ENCODE measurements at places on chromosomes 16 and 17. TPM values are rescaled to one million over a fixed set of nuclear protein-coding genes. Genes with fewer than 3 reads are reported as not detected.

Gene HS3ST3B1
- 10.0 TPM for total RNA-seq

GRCh38 chr17:50421308-50422051 lies 4.5 kb upstream of the ACSF2 start:
- DNase-seq, result peak; percentile 35

GRCh38 chr17:11840831-11841230 lies 156.4 kb downstream of the ZNF18 start:
- DNase-seq, result no peak

Gene PTGES3L
- total RNA-seq, result 0.39 TPM

GRCh38 chr16:60640038-60640437 lies 1396.2 kb downstream of the CDH8 start:
- no peak for DNase-seq

Gene CHRNE
- total RNA-seq, result 1.1 TPM

DNA sequence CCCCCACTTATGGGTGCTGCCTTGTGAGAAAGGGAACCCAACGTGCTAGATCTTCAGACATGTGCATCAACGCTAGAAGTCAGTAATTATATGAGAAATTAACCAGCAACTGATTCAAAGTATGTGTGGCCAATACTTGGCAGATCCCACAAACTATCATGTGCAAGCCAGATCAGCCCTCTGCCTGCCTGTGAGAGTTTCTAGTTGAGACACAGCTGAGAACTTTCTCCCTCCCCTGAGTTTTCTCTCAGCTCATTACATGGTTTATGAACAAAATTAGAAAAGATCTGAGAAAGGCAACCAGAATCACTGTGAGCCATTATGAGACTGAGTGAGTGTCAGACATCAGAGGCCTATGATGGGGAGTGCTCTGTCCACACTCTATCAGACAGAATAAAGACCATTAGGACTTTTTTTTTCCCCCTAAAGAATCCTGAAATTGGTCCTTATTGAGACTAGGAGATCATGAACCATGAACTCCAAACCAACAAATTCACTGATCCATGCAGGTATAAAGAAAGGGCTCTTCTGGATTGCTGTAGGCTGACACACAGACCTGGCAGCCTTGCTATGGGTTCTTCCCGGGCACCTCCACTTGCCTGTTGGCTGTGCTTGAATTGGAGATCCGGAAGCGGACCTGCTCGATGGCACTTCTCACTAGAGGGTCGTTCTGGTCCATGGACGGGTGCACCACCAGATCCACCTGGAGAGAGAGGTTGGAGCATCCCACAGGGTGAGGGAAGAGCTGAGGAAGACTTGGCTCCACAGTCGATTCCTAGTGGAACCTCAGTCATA lies 51.5 kb downstream of the GTF3C1 start:
- no peak for DNase-seq

Gene NHERF2
- 4.3 TPM for total RNA-seq

Gene ZNRF1
- 8.2 TPM for total RNA-seq

- DNase-seq, result no peak
Measured at GRCh38 chr17:38710985-38711384, 5.9 kb downstream of the MLLT6 start.
